DMS79 (cell line): ENCODE measurements at places on chromosomes 7 and 10.

DNA sequence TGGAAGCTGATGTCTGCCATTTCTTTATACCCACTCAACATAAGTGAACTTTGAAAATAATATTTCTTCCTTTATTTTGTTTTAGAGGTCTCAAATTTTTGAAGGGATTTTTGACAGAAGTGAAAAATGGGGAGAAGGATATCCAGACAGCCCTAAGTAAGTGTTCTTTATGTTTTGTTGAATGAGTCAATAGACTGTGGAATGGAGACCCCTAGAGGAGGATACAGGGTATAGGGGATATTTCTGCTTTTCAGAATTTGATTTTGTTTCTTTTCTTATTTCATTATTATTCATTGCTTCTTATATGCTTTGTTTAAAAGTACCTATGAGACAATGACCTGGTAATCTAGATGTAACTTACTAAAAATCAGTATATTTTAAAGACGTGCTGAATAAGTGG, 34.4 kb downstream of the PLEKHA8 start:
- DNase-seq: no peak

GRCh38 chr10:79162861-79163665, 94.3 kb downstream of the ZMIZ1 start:
- no peak for DNase-seq

- DNase-seq: no peak
Measured at GRCh38 chr10:29249018-29249417, 39.9 kb upstream of the LYZL1 start.

DNA sequence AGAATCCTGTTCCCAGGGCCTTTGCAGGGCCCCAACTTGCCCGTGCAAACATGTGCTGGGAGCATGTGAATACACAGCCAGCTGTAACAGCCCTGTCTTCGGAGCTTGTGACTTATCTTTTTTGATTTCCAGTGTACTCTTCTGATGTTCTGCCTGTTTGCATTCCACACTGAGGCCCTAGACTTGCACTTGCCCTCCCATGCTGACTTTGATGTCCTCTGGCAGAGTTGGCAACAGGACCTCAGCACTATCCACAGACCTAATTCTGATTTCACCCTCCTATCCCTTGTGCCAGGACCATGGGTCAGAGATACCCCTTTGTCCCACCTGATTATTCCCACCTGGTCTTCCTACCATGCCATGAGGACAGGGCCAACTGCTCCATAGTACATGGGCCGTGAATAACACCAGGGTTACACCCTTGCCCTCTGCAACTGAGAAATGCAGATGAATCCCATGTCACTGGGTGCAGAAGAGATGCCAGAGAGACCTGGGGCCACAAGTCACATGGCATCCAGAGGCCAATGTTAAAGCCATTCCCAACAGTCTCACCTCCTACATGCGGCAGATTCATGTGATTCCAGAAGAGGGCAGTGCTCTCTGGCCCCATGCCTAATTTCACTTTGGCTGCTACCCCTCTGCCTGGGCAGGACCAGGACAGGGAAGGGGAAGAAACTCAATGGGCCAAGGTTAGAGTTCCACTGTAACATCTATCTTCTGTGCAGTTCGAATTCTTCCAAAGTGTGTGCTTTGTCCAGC, 43.0 kb downstream of the SCRN1 start:
- no peak for DNase-seq

DNA sequence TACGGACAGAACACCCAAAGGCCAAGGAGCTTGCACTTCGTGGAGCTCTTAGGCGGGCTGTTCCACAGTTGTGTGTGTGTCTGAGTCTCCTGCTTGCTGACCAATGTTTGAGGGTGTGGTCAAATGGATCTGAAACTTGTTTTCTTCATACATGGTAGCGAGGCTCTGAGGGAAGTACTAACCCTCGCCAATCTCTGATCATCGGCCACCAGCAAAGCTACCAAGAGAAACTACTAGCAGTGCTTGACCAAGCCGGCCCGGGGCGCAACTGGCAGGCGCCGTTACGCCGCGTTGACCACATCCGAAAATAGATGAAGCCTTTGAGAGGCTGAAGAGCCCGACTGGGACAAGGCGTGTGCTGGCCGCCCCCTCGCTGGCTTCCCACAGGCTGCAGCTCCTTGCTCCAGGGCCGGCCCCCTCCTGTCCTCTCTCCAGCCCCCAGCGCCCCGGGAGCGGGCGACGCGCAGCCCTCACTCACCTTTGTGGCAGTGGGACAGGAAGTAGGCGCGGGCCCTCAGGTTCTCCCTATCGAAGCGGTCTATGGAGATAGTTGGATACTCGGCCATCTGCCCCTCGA, 384 bp downstream of the DCLRE1C start:
- no peak for DNase-seq
